ENCODE measurements at places on chromosomes 4 and X.

GRCh38 chrX:120653000-120653399, 23.1 kb upstream of the C1GALT1C1 start:
- no peak for DNase-seq

DNA sequence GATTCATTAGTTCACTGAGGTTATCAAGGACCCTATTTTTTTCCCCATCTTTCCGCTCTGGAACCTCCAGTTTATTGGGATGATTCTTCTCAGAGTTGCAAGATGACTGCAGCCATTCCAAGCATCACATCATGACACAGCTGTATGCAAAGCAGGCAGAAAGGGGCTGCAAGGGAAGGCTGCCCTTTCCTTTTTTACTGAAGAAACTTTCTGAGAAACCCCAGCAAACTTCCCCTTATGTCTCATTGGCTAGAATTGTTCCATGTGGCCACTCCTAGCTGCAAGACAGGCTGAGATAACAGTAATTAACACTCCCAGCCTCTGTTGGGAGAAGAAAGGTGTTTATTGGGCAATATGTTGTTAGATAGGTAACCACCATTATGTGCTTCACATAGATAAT, 102.6 kb downstream of the SATL1 start:
- no peak for DNase-seq

DNA sequence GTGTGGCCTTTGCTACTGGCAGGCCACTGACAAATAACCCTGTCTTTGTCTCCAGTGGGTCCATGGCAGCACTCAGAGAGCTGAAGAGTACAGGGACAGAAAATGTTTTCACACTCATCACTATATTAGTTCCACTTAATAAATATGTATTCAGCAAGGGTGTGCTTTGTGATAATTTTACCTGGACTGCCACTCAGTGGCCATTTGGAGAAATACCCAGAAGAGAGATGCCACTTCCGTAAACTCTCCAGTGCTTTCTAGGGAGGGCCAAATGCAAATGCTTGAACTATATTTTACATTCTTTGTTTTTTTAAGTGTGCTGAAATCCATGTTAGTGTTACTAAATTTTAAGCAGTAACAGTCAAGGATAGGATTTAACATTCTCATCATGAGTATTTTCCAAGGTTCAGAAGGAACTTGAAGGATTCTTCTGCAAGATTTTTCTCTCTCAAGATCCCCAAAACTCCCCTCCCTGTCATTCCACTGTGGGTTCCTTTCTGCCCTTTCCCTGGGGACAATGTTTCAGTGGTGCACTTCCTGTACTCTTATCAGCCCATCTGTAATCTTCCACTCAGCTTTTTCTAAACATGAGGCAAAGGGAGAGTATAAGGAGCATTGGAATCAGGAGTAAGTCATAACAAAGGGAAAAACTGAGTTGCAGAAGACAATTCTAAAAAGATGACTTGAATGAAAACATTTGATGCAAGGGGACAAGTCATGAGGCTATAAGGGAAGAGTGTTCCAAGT, 46.0 kb downstream of the TFDP3 start:
- DNase-seq: no peak

DNA sequence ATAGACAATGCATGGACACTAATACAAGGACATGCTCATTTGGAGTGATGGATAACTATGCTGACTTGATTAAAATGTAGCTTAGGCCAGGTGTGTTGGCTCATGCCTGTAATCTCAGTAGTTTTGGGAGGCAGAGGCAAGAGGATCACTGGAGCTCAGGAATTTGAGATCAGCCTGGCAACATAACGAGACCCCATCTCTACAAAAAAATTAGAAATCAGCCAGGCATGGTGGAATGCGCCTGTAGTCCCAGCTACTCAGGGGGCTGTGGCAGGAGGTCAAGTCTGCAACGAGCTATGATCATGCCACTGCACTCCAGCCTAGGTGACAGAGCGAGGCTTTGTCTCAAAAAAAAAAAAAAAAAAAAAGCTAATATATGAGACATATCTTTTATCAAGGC, 196.3 kb downstream of the FBXW7 start:
- no peak for DNase-seq

GRCh38 chrX:69506617-69507499, 2.7 kb downstream of the NALF2 start:
- no peak for DNase-seq

DNA sequence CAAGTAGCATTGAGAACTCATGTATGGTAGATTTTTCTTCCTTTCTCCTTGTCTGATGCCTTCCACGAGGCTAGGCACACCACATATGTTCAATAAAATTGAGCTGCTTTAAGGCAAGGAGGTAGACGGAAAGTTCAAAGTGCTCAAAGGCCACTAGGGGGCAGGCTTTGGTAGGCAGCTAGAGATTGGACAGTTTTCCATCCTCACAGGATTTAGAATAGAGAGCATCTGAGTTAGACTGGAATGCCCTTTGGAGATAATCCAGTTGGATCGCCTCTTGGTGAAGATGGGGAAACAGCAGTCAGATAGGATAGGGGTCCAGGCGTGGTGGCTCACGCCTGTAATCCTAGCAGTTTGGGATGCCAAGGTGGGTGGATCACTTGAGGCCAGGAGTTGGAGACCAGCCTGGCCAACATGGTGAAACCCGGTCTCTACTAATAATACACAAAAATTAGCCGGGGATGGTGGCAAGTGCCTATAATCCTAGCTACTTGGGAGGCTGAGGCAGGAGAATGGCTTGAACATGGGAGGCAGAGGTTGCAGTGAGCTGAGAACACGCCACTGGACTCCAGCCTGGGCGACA, 30.4 kb downstream of the ELF4 start:
- DNase-seq: no peak

DNA sequence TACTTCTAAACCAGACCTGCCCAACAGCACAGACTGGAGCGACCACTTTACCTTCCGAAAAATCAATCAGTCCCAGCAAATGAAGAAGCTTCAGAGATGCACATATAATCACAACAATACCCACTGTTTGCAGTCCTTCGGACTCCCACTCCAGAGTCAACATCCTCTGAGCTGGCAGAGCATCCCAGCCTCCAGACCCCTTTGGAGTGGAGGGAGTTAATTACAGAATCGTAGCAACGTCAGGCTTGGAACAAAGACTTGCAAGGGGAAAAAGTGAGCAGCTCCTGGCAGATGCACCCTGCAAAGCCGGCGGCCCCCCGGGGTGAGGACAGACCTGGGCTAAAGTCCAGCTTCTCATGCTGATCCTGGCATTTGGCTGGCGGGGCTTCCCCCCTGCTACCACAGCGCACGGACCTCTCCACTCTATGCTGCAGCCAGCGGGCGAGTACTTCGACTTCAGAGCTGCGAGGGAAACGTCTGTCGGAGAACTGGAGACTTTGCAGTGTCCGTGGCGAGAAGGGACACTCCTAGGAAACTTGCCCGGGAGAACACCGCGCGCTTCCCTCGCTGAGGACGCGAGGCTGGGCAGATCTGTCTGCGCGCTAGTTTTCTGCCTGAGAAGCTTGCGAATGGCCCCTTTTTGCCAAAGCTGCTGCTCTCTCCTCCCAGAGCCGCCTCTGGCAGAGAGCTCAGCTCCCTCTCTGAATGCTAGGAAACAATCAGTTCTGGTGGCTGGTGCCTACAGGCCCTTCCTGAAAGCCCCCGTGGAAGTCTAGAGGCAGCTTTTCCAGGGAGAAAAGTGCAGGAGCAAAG, 283.7 kb downstream of the PACRGL start:
- no peak for DNase-seq

DNA sequence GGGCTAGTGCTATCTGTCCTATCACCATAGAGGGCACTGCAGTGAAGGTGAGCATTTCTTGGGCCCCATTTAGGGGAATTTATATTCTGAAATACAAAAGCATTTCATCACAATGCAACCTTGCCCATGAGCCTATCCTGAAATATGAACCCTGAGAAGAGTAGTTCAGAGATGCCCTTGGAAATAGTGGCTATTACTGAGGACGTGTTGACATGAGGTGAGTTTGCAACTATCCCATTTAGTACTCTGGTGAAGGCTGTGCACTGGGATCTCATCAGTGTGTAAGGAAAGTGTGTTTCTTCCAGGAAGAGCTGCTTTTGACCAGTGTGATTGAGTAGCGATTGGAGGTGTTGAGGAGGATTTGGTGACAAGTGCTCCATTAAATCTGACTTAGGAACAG, 149.3 kb upstream of the EOLA2 start:
- DNase-seq: no peak

- no peak for DNase-seq
Observed at GRCh38 chr4:26022346-26023202, 108.6 kb downstream of the SMIM20 start.

DNA sequence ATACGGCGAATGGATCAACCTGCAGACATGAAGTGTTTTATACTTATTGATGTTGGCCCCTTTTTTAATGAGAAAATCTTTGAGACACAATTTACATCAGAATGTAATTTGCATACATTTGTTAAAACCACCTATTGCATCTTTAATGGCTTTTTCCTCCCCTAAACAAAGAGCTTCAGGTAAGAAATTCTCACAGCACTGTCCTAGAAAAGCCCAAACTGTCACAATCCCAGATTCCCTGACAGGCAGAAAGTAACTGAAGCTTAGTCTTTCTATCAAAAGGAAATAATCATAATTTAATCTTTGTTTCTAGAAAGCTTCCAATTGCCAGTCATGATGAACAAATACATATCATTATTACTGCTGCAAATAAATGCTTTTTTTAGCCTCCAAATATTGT, 407.9 kb downstream of the TMA16 start:
- DNase-seq: no peak

DNA sequence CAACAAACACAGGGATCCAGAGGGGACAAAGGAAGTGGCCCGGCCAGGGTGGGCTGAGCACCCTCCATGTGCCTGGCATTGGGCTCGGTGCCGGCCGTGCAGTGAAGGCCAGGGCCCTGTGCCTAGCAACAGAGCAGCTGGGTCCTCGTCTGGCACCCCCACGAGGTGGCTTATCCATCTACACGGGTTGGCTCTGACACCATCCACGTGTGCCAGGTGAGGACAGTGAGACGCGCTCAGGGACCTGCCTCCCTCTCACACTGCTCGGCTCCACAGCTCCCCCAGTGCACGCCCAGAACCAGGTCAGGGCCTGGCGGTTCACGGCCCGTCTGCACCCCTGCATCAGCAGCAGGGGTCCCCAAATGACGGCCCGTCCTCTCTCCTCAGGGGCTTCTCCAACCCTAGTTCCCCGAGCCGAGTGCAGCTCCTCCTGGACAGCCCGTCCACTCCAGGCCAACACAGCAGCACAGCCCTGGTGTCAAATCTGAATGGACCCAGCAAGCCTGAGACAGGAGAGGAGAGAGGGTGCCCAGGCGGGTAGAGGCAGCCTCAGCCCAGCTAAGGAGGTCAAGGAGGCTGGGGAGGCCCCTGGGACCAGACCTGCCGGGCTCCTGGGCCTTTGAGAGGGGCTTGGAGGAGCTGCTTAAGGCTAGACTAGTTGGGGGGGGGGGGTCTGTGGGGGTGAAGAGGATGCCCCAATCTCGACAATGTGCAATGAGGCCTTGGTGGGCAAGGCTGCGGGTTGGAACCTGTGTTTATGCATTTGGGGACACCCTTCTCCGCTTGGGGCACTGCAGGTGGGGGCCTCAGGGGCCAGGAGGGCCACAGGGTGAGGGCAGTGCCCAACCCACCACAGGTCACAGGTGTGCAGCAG, 113.6 kb downstream of the FAM53A start:
- no peak for DNase-seq

- DNase-seq: no peak
Observed at GRCh38 chrX:138765051-138765450, 53.5 kb upstream of the FGF13 start.

GRCh38 chr4:7587433-7588405, 153.0 kb upstream of the PSAPL1 start:
- no peak for DNase-seq

DNA sequence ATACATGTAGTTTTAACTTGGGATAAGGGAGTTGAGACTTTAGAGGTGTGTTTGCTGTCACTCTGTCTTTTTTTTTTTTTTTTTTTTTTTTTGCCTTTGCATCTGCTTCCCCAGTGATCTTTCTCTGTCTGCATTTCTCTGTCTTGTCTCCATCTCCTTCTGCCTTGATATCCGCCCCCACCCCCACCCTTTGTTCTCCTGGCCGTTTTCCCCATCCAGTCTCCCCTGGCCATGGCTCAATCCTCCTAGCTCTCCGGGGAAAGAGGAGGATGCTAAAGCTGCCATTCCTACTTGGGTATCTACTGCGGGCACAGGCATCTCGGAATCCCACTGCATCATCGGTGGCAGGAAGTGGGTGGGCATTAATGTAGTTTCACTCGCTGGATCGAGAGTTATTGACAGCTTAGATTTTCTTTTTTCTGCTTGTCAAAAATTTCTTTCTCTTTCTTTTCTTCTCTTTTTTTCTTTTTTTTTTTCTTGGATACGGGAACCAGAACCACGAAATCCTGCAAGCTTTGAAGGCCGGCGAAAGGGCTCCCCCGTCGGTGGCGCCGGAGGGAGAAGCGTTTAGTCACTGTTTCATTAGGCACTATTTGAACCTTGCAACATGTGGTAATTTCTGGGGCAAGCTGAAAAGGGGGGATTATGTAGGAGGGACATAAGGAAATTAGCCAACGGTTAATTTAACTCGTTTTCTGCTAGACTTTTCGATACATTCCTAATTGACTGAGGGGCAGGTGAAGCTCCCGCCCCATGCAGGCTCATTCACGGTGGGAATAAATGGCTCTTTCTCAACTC, 8.2 kb downstream of the GSX2 start:
- DNase-seq: no peak

- DNase-seq: peak; percentile 21
Observed at GRCh38 chr4:103076747-103077347, at the start of gene SLC9B2. Gene SLC9B2, minus strand, starts transcription at chr4:103076761. Its CDS starts 9,211 bp downstream, at chr4:103067550.

- no peak for DNase-seq
Observed at GRCh38 chr4:88659890-88660208, 37.8 kb downstream of the NAP1L5 start.

- no peak for DNase-seq
Observed at GRCh38 chrX:132664273-132664672, 175.4 kb upstream of the MBNL3 start.

DNA sequence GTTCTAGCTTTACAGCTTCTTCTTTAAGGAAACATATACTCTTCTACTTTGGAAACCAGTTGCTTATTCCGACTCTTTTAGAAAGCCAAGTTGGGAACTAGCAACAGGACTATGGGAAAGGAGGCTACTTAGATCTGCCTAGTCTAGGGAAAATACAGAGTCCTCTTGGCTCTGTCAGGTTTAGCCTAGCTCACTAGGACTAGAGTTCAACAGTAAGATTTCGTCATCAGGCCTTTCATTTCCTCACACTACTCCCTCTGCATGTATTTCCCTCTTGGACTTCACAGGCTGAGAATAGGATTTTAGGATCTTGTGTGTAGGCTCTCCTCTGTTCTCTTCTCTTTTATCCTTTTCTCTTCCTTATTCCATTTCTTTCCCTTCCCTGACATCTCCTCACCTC, 409.8 kb downstream of the AR start:
- DNase-seq: no peak

All from stimulated activated CD8-positive, alpha-beta memory T cell treated with anti-CD3 and anti-CD28 coated beads, Interleukin-7, amount 100 ng/mL, for 4 hours (primary cell).